Activated CD8-positive, alpha-beta memory T cell treated with anti-CD3 and anti-CD28 coated beads, Interleukin-2, amount 50 U/mL, for 4 hours (primary cell): ENCODE measurements at places on chromosomes 16 and 17.

- peak; percentile 49 for DNase-seq
These were observed 13.0 kb upstream of the SPNS3 start for GRCh38 chr17:4420692-4421131.

GRCh38 chr17:41766135-41766534, 20.4 kb downstream of the JUP start:
- no peak for DNase-seq

GRCh38 chr16:2728034-2728433, 8.0 kb upstream of the PRSS27 start:
- DNase-seq: no peak

GRCh38 chr17:19770985-19771735, 23.1 kb upstream of the ALDH3A1 start:
- no peak for DNase-seq

DNA sequence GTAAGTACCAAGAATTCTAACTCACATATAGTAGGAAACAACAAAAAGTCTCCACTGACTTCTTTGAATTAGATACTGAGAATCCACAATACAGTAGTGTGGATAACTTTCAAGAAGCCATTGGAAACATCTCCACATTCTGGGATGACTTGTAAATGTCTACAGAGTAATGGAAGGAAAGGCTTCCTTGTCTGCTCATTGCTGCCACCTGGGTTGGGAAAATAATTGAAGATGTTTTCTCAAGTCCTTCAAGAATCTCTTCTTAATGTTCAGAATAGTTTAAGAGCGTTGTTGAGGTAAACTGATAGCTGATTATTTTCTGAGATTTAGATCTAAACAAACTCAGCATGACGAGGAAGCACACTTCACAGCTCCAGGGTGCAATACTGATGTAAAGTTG, 14.0 kb downstream of the CPSF4L start:
- DNase-seq: no peak

GRCh38 chr16:57627184-57627871, 1.1 kb upstream of the ADGRG1 start:
- no peak for DNase-seq

GRCh38 chr16:67430504-67430976, 381 bp upstream of the HSD11B2 start:
- peak; percentile 39 for DNase-seq

DNA sequence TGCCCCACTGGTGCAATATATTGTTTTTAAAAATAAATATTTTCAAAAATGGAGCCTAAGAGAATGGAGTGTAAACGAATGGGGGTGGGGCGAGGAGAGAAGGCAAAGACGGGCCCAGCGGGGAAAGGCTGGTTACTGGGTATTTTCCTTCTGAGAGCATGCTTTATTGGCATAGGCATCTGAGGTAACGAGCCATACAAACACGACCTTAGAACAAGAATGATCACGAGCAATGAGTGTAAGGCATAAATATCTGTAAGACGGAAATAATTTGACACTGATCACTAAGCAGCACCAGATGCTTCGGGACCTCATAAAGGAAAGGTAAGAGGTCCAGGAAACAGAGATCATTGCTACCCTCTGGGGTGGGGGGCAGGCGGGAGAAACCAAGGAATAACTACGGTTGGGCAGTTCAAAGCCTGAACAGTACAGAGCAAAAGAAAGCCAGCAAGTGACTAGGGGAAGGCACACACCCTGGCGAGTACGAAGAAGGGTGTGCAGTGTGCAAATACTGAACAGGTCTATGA, 959 bp downstream of the SSH2 start:
- DNase-seq: no peak
